Naive thymus-derived CD8-positive, alpha-beta T cell (primary cell): ENCODE measurements at places on chromosomes 4 and X. TPM values are rescaled to one million over a fixed set of nuclear protein-coding genes. Genes with fewer than 3 reads are reported as not detected.

DNA sequence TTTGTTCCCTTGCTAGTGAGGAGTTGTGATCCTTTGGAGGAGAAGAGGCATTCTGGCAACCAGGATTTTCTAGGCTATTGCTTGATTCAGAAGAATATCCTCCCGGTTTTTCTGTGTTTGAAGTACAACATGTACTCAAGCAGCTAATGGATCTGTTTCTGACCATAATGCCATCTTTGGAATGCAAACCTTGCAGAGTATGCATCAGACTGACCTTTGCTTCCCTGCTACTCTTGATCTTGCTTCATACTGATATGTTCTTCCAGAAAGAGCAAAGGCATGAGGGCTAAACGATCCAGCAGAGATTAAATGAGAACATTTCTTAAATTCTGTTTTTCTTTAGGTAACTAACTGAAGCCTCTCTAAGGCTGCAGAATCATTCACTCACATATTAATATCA, 265.4 kb upstream of the SLC7A11 start:
- no peak for DNase-seq

The PAGE1 gene
- not detected for total RNA-seq

DNA sequence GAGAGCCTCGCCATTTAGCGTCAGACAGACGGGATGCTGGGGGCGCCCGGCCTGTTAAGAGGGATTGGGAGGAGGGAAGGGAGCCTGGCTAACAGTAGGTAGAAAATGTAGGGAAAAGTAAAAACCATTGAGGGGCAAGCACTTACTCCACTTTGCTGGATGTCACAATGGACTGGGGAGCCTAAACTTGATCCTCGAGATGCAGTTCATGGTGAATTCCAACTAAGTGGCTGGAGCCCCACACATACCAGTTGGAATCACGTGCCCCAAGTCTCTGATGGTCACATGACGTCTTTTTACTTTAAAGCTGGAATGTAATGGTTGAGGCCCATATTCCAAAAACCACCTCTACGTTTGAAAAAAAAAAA, 1.5 kb downstream of the PLS3 start:
- DNase-seq, result no peak

The TMEM47 gene
- total RNA-seq, result not detected

The GAGE12F gene
- total RNA-seq, result not detected
